ENCODE measurements at places on chromosomes 3 and 15.

- DNase-seq = no peak
Measured at GRCh38 chr3:151604891-151605290, 128.8 kb upstream of the AADACL2 start.

- no peak for DNase-seq
Measured at GRCh38 chr15:85008474-85009260, 27.0 kb downstream of the PDE8A start.

DNA sequence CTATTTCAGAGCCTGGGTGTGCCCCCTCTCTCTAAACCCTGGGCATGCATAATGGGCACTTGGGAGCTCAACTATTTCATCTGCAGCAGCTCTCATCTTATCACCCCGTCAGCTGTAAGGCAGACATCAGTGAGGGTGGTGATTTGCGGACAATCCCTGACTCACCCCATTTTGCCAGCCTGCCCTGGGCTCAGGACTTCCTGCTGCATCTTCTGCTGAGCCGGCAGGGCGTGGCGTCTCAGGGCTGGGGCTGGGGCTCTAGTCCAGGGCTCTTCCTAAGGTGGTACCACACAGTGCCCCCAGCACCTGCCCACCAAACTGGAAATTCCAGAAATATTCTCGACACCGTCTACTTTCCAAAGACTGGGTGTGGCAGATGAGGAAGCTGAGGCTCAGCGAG is 925 bp upstream of the PSTPIP1 start:
- DNase-seq = no peak

GRCh38 chr15:68218331-68218730 is 11.2 kb downstream of the CLN6 start:
- DNase-seq = no peak

- no peak for DNase-seq
Measured at GRCh38 chr3:36319680-36320079, 60.6 kb upstream of the STAC start.

DNA sequence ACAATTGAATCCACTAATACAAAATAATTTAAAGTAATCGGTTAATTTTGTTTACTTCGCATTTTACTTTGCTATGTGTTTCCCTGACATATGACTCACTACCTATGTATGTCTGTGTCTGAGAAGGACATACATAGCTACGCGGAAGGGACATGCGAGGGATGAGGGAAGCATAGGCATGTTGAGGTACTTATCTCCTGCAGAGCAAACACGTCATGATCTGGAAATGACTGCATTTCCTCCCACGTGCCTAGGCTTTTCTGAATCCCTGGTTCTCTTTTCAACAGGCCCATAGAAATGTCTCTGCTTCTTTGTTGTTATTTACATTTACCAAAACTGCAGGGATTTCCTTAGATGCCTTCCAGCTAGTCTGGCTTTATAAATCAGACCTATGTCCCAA is 27.5 kb downstream of the ALCAM start:
- no peak for DNase-seq

DNA sequence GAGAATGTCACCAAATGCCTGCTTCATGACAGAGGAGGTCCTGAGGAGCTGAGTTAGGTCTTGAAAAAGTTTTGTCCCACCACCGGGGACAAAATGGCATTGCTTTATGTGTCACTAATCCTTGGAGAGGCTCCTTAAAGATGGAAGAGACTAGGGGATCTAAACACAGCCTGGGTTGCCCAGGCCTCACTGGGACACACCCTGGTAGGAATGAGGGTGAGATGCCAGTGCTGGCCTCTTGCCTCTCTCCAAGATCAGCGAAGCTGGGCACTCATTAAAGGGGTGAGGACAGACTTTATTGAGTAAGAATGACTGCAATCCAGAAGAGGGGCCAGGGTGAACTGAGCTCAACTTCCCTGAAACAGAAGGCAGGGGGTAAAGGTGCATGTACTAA is 58.5 kb upstream of the KLF13 start:
- no peak for DNase-seq

DNA sequence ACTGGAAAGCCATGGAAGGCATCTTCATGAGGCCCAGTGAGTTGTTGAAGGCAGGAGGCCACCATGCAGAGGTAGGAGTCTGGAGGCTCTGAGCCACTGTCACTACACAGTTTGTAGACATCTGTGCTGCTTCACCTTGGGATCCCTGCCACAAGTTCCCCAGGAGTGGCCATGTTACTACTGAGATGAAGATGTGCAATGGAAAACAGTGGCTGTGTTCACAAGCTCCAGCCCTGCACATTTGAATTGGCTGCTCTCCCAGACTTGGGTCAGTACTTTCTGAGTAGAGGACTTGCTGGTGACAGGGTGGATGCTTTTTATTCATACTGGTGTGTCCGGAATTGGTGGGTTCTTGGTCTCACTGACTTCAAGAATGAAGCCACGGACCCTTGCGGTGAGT is 86.9 kb upstream of the C15orf39 start:
- no peak for DNase-seq

DNA sequence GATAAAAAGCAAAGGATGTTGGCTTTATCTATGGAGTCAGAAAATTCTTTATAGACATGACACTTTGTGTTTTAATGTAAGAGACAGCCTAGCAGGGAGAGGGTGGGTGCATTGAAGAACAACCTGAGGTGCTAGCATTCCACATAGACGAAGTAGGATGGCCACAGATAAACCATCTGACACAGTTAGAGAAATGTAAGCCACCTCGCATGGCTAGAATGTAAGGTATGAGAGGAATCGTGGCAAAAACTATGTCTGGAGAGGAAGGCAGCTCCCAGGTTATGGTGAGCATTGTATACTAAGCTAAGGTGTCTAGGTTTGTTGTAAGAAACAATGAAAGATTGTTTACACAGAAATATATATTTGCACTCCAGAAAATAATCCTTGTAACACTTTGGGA is 194.0 kb upstream of the SLITRK3 start:
- no peak for DNase-seq

DNA sequence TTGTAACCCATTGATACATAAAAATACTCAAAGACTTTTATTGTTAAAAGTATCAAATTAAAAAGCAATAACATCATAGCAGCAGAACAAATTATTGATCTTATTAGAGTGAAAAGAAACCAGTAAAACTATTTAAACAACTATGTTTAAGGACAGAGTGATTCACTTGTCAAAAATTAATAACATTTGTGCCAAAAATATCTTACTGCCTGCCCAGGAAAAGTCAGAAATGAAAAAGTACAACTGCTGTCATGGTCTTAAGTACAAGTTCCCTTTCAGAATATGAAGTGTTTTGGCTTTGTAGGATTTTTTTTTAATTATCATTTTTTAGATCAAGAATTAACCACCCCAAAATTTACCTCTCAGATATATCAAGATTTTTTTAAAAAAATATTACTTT is 3.4 kb downstream of the IFT57 start:
- no peak for DNase-seq

DNA sequence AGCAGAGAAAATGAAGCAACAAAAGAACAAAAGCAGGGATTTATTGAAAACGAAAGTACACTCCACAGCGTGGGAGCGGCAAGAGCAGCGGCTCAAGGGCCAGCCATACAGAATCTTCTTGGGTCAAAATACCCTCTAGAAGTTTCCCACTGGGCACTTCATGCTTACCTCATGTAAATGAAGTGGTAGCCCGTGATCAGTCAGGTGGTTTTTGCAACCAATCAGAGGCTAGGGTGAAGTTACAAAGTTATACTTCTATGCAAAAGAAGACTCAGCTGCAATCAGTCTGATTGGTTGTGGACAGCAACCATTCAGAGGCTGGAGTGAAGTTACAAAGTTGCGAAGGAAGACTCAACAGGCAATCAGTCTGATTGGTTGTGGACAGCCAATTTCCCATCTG is 37.8 kb upstream of the TRH start:
- peak; percentile 6 for DNase-seq

DNA sequence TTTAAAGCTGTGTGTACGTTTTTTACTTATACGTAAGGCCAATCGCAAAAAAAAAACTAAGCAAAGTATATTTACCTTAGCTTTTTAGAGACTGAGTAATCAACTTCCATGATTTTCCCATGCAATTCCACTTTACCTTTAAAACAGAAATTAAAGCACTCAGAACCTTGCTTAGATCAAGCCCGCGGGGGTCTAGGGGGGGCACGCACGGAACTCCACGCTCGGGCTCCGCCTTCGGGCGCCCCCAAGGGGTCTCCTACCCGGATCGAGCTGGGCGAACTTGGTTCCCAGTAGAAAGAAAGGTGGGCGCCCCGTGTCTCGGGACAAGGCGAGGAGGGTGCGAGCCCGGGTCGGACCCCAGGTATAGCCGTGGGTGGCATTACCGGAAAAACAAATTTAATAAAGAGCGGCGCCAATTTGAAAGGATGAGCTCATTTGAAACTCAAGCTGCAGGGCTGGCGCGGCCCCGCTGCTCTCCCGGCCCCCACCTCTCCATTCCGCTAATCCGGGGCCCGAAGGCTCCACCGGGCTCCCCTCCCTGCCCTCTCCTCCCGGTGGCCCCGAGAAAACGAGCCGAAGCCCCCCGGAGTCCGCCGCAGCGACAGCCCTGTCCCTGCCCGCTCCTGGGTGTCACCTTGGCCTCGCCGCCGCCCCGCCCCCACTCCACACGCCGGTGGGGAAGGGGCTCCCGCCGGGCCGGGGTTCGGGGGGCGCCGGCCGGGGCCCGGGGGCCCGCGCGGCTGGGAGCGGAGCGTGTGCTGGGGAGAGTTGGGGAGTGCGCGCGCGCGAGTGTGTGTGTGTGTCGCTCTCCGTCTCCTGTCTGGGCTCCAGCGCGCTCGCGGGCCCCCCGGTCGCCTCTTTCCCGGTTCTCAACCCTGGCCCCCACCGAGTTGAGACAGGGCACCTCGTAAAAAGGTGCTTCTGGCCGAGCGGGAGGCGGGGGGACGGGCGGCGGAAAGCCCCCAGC is 1.5 kb downstream of the IGF2BP2 start:
- DNase-seq = no peak

- DNase-seq = peak; percentile 8
Measured at GRCh38 chr3:85360742-85361387, 402.1 kb downstream of the CADM2 start.

DNA sequence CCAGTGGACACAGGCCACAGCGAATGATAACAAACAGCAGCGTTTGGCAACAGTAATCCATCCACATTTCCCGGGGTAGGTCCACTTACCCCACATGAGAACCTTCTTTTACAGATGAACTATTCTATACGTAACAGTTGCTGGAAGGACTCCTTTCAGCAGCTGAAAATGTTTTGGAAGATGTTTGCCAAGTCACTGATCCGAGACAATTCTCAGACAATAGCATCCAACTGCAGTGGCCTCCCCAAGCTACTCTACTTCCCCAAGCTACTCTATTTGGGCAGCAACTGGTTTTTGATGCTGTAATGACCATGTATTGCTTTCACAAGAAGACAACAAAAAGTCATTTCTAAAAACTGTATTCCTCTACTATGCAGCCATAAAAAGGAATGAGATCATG is 87.5 kb downstream of the ADAMTS17 start:
- DNase-seq = no peak

DNA sequence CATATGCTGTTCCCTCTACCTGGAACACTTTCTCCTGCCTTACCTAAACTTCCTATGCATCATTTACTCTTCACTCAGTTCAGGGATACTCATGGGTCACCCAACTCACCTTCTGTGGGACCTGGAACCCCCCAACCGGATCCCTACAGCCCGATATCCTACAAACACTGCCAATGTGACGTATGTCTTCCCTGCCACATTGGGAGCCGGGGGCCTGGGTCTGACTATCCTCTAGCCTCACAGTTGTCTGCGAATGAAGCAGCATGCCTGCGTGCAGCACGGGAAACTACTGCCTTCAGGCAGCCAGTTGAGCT is 405 bp downstream of the NPRL2 start:
- no peak for DNase-seq

DNA sequence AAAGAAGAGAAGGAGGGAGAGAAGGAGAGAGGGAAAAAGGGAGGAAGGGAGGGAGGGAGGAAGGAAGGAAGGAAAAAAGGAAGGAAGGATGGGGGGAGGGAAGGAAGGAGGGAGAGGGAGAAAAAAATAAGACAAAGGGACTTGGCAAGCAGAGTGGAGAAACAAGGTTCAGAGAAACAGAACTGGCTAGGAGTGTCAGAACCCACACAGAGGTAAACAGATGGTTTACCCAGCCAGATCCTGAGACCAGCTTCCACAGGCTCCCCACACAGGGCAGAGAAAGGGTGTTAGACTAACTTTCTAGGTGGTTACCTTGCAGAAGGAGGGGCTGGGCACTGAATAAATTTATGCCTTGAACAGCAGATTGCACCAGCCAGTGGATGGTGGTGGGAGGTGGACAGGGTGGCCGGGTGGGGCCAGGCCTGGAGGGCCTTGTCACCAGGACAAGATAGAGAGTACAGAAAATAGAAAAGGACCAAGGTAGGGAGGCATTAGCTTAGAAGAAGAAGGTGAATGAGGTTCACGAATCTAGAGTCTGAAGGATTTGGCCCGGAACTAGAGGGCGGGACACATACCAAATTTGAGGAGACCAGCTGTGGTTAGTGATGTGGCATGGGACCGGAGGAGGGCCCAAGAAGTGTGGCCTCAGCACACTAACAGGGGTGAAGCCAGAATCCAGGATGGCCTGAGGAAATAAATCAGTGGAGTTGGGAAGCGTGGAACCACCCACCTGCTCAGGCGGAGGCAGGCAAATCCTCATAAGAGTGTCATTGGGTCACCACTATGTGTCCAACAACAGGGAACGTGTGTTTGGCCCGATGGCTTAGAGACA is 1.2 kb upstream of the TM4SF1 start:
- no peak for DNase-seq

- DNase-seq = no peak
Measured at GRCh38 chr3:30924763-30925162, 30.3 kb upstream of the GADL1 start.

- no peak for DNase-seq
Measured at GRCh38 chr3:107412376-107412775, 35.1 kb downstream of the CCDC54 start.

DNA sequence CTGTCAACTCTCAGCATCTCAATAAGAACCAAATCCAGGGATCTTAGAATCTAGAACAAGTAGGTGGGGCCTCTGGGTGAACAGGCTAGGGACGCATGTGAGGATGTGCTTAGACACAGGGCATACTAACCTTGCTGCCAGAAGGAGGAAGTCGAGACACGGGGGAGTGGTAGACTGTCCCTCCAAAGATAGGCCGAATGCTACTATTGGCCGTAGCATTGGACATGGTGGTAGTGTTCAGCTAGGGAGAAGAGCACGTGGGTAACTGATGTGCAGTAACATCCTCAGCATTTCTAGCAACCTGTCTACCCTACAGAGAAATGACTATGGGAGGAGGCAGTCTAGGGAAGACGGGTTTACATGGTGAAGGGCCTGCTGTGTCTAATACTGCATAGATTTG is 15.6 kb downstream of the RCCD1 start:
- DNase-seq = no peak

- DNase-seq = no peak
Measured at GRCh38 chr3:90005281-90005847, 897.9 kb downstream of the EPHA3 start.

Data from fibroblast of the conjunctiva (primary cell).